Occipital lobe (tissue), 3 donors: ENCODE measurements at places on chromosomes 13 and 19.

DNA sequence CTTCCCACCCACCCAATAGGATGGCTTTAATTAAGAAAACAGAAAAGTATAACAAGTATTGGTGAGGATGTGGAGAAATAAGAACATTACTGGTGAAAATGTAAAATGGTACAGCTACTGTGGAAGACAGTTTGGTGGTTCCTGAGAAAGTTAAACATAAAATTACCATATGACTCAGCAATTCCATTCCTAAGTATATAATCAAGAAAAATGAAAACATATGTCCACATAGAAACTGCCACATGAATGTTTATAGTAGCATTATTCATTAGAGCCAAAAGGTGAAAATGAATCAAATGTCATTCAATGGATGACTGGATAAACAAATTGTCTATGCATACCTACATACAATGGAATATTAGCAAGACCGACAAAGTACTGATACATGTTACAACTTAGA is 16.9 kb downstream of the DZIP1 start:
- DNase-seq, result no peak

- DNase-seq, result no peak
Observed at GRCh38 chr19:8700956-8701355, 2.4 kb upstream of the ACTL9 start.

GRCh38 chr19:39874404-39874803 is 28.2 kb upstream of the FBL start:
- DNase-seq, result no peak

GRCh38 chr19:56083668-56084067 is 37.4 kb downstream of the ZNF787 start:
- DNase-seq, result no peak

GRCh38 chr13:103852036-103852435 is 785.8 kb upstream of the SLC10A2 start:
- no peak for DNase-seq

- DNase-seq, result no peak
Observed at GRCh38 chr13:22569811-22570210, 611.0 kb upstream of the SGCG start.

DNA sequence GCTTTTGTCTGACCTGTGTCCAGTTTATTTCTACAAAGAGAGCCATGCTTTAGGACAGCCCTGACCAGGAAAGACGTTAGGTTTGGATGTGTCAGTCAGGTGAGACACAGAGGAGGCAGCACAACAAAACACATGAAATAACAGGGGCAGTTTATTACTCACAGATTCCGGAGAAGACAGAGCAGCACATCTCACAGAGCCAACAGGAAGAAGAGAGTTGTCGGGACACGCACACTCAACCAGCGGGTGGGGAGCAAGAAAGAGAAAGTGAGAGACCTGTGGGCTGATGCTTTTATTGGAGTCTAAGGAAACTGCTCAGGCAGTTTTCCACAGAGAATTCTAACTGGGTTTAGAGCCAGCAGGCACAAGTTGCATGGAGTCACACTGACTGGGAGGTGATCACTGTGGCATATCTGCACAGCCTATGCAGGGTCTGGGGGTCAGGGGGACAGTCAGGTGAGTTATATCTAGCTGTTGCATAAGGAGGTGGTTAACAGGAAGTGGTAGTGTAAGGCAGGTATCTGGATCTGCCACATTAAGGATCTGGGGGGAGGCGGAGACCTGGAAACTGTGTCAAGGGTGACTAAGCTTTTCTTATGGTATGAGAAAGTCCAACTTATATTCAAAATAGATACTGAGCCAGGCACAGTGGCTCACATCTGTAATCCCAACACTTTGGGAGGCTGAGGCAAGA is 24.1 kb upstream of the CEACAM20 start:
- no peak for DNase-seq

DNA sequence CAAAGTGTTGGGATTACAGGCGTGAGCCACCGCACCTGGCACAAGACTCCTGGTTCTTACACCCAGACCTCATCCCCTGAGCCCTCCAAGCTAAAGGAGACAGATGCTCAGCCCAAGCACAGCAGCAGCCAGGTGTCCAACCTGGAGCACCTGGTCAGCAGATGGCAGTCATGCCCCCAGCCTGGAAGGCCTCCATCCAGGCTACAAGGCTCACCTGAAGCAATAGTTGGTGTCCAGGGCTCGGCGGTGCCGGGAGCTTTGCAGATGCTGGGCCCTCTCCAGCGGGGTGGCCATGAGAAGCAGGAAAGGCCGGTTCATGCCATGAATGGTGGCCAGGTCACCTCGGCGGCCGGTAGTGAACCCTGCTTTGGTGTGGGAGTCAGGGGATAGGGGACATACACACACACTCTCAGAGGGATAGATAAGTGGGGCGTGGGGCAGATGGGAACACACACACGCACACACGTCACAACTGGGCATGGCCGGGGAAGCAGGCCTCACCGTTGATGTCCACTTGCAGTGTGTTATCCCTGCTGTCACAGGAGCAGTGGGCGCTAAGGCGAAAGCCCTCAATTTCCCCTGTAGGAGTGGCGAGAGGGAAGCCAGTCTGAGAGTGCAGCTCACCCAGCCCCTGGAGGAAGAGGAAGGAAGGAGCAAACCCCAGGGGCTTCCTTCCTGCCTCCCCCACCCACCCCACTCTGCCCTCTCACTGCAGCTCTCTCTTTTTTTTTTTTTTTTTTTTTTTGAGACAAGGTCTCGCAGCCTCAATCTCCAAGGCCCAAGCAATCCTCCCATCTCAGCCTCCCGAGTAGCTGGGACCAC is 11.8 kb downstream of the TGFB1 start:
- no peak for DNase-seq
